ENCODE measurements at places on chromosomes 1 and 21.
A peak's percentile ranks its signal among the peaks of the same experiment; 100 is the strongest.

- DNase-seq: no peak
These were observed 17.7 kb upstream of the C1orf87 start for GRCh38 chr1:60091195-60091715.

GRCh38 chr1:193415256-193415655 lies 228.8 kb upstream of the B3GALT2 start:
- DNase-seq: no peak

DNA sequence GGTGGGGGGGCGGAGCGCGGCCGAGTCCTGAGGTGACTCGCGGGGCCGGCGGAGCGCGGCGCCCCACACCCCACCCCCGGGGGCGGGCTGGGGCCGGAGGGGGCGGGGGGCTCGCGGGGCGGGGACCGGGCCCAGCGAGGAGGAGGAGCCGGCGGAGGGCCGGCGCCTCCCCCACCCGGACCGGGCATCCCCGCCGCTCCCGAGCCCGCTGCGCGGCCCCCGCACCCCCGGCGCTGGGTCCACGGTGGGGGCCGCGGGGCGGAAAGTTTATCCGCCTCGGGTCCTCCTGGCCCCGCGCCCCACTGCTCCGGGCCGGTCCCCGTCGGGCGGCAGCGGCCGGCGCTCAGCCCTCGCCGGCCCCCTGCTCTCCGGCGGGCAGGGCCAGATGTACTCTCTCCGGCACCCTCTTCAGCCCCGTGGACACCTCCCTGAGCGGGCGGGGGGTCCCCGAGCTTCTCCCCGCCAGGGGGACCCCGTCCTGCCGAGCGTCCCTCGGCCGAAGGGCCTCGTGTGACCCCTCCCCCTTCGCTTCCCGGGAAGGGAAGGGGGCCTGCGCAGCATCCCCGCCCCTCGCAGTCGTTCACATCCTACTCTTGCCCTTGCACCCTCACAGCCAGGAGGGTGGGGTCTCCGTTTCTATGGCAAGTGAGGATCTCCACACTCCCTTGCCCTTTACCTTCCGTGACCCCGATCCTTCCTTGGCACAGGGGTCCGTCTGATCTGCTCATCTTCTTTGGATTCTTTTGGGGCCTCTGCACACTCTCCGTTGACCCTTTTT lies 663 bp downstream of the CAMTA1 start:
- no peak for DNase-seq

DNA sequence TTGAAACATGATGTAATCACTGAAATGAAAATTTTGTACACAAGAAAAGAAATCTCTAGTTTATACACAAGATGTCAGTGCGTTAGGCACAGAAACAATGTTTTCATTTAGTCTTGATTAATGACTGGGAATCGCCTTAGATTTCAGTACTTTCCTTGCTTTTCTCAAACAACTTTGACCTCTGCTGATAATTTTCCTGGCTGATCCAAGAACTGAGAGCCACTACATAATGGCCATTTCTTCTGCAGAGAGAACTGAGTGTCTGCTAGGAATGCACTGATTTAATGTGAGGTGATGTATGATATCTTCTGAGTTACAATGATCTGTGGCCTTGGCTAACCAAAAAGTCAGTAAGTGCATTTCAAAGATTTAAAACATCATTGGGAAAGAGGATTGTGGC lies 308.1 kb downstream of the CTH start:
- DNase-seq: no peak

DNA sequence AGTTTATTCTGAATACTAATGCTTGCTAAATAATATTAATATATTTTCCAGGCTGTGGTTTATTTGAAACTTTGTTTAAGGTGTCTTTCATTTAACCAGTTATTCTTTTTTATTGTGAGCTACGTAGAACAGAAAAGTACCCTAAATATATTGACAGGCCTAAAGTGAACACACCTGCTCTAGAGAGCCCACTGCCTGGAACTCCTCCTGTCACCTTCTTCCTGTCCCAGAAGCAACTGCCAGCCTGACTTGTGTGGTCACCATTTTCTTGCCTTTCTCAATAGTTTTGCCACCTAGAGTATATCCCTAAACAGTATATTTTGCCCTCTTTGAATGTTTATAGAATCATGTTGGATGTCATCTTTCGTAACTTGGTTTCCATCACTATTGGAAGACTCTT lies 48.5 kb downstream of the SCCPDH start:
- no peak for DNase-seq

GRCh38 chr21:33261635-33262034 lies 4.5 kb upstream of the IL10RB start:
- peak; percentile 70 for DNase-seq

DNA sequence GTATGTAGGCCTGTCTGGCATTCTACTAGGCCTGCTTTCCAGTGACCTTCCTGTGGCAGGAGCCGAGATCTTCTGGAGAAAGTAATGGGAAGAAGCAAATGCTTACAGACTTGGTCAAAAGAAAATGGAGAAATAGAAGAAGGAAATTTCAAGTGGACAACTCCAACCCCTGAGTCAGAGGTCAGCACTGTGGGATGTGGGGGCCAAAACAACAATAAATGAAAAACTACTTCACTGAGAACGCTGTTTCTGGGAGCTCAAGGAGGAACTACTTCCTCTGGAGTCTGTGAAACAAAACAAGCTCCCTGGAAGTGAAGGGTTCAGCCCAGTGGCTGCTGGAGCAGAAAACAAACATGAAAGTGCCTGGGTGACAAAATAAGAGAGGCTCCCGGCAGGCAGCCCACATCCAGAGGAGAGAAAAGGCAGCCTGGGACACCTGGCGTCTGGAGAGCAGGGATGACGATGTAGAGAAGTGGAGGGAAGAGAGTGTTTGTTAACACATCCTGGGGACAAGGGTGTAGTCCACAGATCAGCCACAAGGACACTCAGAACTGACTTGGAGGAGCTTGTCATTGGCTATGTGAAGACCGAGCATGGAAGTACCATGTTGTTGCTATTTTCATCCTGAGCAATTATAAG lies 355.2 kb downstream of the SMYD3 start:
- no peak for DNase-seq

DNA sequence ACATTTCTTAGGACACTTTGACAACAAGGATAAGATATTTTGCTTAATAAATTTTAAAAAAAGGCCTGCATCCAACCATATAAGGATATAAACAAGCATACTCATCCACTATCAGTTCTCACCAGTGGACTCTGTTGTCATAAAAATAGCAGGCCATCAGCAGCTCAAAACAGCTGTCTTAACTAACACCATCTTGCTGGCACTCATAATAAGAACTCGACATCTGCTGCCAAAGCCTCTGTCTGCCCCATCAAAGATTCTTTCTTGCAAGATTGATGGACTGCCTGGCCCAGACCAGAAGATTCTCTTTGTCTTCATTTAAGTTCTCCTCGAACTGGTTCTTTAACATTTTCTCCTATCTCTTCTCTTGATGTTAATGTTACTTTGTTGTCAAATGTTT lies 10.1 kb downstream of the JMJD4 start:
- no peak for DNase-seq

DNA sequence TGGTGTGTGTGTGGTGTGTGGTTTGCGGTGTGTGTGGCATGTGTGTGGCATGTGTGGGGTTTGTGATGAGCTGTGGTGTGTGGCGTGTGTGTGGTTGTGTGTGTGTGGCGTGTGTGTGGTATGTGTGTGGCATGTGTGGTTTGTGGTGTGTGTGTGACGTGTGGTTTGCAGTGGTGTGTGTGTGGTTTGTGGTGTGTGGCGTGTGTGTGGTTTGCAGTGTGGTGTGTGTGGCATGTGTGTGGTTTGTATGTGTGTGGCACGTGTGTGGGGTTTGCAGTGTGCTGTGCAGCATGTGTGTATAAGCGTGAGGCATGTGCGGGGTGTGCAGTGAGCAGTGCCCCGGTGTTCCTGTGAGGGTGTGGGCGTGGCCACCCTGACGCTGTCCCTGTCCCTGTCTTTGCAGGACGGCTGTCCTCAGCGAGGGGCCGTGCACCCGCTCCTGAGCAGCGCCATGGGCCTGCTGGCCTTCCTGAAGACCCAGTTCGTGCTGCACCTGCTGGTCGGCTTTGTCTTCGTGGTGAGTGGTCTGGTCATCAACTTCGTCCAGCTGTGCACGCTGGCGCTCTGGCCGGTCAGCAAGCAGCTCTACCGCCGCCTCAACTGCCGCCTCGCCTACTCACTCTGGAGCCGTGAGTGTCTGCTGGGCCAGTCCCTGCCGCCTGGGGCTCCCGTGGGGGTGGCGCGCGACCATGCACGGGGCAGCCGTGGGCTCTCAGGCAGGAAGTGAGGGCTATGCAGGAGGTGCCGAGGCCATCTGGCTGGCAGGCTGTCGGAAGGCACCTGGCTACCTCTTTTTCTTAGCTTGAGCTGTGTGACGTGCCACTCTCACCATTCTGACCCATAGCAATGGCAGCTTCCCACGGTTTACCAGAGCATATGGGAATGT lies 52.6 kb upstream of the TRAPPC10 start:
- no peak for DNase-seq

GRCh38 chr1:77489910-77490309 lies 192.5 kb downstream of the ZZZ3 start:
- DNase-seq: no peak

- no peak for DNase-seq
These were observed 226.6 kb upstream of the ZRANB2 start for GRCh38 chr1:71307451-71307850.

DNA sequence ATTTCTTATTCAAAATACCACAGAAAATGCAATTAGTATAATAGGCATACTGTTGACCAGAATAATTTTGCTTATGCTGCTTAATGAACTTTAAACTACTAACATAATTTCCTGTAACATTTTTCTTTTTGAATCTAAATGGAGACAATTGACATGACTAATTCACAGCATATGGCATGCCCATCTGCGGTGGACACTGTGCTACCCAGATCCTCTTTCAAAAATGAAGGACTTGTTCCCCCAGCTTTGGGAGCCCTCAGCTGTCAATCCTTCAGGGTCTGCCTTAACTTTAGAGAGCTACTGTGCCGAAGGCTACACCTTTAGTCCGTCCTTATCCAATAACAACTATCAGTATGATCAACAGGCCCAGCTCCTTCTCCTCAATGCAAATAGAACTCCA lies 789.0 kb downstream of the PLA2G4A start:
- no peak for DNase-seq

- no peak for DNase-seq
These were observed 27.2 kb downstream of the ETNK2 start for GRCh38 chr1:204124639-204125038.

GRCh38 chr1:4488018-4488417 lies 166.4 kb upstream of the AJAP1 start:
- no peak for DNase-seq

DNA sequence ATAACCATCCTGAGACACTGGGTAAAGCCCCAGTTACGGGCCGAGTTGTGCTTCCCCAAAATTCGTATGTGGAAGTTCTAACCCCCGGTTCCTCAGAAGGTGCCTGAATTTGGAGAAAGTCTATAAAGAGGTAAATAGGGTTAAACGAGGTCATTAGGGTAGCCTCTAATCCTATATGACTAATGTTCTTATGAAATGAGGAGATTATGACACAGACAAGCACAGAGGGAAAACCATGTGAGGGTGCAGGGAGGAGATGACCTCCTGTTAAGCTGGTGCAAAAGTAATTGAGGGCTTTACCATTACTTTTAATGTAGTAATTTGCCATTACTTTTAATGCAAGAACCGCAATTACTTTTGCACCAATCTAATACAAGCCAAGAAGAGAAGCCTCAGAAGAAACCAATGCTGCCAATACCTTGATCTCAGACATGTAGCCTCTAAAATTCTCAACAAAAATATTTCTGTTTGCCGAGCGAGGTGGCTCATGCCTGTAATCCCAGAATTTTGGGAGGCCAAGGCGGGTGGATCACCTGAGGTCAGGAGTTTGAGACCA lies 260.8 kb downstream of the GPATCH2 start:
- DNase-seq: no peak

- DNase-seq: no peak
These were observed 47.1 kb upstream of the NEK2 start for GRCh38 chr1:211722277-211723175.

GRCh38 chr21:44426663-44427191 lies 28.6 kb upstream of the LRRC3 start:
- no peak for DNase-seq

GRCh38 chr1:30506291-30507015 lies 216.9 kb downstream of the MATN1 start:
- no peak for DNase-seq

DNA sequence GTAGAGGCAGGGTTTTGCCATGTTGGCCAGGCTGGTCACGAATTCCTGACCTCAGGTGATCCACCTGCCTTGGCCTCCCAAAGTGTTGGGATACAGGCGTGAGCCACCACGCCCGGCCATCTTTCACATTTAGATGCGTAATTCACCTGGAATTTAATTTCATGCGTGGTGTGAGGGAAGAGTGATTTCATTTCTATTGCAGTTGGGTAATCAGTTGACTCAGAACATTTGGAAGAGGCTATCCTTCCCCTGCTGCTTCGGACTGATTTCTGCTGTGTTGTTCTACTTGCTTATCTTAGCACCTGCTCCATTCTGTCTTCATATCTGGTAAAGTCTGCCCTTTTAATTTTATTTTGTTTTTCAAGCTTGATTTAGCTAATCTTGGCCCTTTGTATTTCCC lies 19.1 kb downstream of the DIP2A start:
- DNase-seq: no peak

DNA sequence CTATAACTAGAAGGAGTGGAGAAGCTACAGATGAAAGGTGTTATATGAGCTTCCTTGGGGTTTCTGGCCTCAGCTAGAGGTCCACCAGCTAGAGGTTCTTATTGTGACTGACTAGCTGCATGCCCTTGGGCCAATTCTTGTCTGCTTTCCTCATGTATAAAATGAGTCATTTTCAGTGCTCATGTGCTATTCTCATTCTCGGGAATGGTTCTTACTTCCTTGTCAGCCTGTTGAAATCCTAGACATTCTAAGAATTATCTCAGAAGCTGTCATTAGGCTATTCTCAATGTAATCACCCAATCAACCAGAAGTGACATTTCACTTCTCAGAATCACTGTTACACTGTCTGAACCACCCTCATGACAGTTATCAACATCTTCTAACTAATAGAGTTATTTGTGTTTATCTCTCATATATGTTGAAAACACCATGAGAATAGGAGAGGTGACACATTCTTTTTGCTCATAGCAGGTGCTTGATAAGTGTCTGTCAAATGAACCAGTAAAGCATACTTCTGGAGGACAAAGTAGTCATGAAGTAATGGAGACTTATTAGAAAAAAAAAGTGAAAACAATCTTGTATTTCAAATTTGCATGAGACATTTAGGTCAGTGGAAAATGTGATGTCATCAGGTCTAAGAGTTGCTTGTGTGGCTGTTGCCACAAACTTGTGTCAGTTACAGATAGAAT lies 122.8 kb upstream of the IVNS1ABP start:
- peak; percentile 27 for DNase-seq

GRCh38 chr1:226977643-226978431 lies 37.7 kb downstream of the COQ8A start:
- no peak for DNase-seq

- no peak for DNase-seq
These were observed 271.8 kb downstream of the MATN1 start for GRCh38 chr1:30451532-30452125.

GRCh38 chr1:240404286-240404685 lies 207.7 kb downstream of the GREM2 start:
- DNase-seq: no peak

- DNase-seq: no peak
These were observed 204.4 kb downstream of the SLC35F3 start for GRCh38 chr1:234108921-234109320.
